ENCODE measurements at places on chromosomes 2 and 18.

DNA sequence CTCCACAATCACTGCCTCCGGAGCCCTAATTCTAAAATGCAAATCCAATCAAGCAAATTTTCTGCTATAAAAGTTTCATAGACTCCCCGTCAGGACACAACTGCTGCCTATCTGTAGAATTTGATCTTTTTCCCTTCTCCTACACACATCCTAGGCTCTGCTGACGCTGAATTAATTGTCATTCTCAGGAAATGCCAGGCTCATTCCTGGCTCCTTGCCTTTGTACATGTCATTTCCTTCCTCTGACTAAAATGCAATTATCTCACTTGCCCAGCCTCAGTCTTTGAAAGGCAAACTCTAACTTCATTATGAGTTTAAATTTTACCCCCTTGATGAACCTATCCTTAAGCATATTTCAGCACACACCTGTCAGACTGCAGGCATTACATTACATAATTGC is 844.9 kb upstream of the CRIM1 start:
- DNase-seq: no peak

DNA sequence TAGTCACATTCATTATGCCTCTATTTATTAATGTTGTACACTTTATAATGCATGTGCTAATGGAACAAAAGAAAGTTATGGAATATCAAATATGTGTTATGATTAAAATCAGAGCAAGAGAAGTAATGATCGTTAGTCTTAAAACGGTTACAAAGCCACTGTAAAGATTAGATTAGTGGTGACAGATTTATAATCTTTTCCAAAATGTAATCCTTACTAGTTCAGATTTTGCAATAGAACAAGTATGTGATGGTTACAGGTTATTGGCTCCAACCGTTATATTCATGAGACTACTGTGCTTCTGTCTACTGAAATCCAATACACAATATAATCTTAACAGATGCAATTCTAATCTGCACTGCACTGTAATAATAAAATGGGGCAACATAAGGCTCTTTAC is 180.6 kb downstream of the ZNF521 start:
- DNase-seq: no peak

DNA sequence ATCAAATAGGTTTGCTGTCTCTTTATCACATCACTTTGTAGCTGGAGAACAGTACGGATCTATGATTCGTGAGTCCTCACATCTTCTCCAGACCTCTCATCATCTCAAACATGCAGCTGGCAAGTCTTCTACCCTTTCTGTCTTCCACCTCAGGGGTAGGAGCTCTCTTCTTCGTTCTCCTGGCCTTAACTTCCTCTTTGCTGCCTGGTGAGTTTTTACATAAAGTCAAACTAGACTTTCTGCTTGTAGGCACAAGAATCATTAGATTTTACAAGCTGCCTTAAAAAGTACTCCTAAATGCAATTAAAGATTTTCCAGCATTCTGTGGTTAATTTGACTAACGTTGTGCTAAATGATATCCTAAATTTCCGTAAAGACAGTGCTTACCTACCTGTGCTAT is 43.7 kb upstream of the TANK start:
- no peak for DNase-seq

- no peak for DNase-seq
These were observed 374.8 kb upstream of the TRIB2 start for GRCh38 chr2:12341920-12342319.

- no peak for DNase-seq
These were observed 73.2 kb upstream of the NETO1 start for GRCh38 chr18:72940986-72941385.

Measured in putamen (tissue), 1 donor.